ELR (cell line): ENCODE measurements at places on chromosomes 3 and 15.

GRCh38 chr3:119145500-119146167 is at the start of gene TEX55:
Gene TEX55 (plus strand): TSS chr3:119146165. CDS start chr3:119146190, 25 bp downstream.
- peak; percentile 75 for DNase-seq

DNA sequence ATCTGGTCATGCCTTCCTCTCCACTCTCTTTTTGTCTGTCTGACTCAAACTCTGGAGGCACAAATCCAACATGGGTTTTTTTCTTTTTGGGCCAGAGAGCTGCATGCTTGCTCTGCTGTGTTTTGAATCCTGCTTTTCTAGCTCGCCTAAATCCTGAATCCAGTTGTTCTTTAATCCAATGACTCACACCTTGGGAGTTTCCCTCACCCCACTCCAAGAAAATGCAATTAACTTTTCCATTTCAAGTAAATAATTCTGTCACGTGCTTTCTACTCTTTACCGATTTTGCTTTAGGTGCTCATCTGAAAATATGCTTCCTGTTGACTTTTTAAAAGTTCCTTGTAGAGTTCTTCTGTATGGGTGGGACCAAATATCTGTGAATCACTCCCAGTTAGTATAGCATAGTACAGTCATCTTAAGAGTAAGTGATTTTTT is 47.6 kb downstream of the SLMAP start:
- peak; percentile 94 for DNase-seq

DNA sequence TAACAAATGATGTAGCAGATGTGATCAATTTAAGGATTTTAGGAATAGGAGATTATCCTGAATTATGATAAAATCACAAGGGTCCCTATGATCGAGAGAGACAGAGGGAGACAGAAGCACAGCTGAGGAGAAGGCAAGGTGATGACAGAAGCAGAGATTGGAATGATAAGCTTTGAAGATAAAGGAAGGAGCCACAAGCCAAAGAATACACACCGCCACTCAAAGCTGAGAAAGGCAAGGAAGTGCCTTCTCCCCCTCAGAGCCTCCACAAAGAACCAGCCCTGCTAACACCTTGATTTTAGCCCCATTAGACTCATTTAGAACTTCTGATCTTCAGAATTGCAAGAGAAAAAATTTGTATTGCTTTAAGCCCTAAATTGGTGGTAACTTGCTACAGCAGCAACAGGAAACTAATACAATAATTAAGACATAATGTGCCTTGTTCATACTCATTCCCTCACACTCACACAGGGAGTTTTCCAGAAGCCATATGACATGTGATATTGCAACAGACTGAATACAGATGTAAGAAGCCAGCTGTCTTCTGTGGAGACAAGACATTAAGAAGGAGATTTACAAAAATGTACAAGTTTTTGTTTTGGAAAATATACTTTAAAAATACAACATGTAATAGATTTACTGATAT is 38.2 kb downstream of the TRANK1 start:
- no peak for DNase-seq

GRCh38 chr3:39540162-39540921 is 72.9 kb downstream of the MOBP start:
- DNase-seq = no peak

DNA sequence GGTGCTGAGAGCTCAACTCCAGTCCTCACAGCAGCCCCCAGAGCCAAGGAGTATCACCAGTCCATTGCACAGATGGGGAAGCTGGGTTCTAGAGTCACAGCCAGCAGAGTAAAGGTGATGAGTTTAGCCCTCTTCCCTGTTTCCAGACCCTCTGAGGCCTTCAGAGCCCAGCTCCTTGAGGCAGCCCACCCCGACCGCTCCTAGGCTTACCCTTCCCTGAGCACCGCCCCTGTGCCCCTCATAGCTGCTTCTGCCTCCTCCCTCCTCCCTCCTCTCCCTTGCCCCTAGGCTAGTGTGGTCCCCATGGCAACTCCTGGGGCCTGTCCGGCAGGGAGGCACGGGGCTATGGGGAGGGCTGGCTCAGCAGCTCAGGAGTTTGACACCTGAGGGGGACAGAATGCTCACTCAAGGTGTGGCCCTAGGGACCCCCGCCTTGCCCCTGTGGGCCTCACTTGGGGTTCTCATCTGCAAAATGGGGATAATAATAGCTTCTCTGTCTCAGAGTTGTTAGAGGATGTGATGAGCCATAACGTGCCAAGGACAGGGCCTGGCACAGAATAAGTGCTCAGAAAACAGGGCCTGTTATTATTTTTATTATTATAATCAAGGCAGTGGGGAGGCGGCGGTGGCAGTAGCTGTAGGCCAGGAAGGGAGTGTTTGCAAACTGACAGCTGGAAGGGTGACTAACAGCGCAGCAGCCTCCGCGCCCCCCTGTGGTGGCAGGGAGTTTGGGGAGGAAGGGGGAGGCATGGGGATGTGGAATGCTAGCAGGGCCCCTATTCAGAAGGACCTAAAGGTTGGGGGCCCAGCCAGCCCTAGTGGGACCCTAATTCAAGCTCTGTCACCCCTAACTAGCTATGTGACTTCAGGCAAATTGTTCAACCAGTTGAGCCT is 11.5 kb downstream of the CSK start:
- DNase-seq = peak; percentile 45

GRCh38 chr3:20490996-20491395 is 305.0 kb upstream of the SGO1 start:
- DNase-seq = no peak

GRCh38 chr15:38441130-38441519 is 12.8 kb upstream of the FAM98B start:
- DNase-seq = no peak

GRCh38 chr3:20564966-20565365 is 379.0 kb upstream of the SGO1 start:
- DNase-seq = no peak

- no peak for DNase-seq
Observed at GRCh38 chr15:27097506-27097905, 126.5 kb downstream of the GABRG3 start.

GRCh38 chr3:151117047-151117446 is 31.6 kb downstream of the MED12L start:
- no peak for DNase-seq
